NAMALWA (cell line): ENCODE measurements at places on chromosomes 13 and 19.
A peak's percentile ranks its signal among the peaks of the same experiment; 100 is the strongest.

GRCh38 chr19:4556597-4557127, 2.8 kb downstream of the SEMA6B start:
- peak; percentile 65 for DNase-seq

- no peak for DNase-seq
These were observed 997 bp upstream of the SAMD4B start for GRCh38 chr19:39341129-39341718.

DNA sequence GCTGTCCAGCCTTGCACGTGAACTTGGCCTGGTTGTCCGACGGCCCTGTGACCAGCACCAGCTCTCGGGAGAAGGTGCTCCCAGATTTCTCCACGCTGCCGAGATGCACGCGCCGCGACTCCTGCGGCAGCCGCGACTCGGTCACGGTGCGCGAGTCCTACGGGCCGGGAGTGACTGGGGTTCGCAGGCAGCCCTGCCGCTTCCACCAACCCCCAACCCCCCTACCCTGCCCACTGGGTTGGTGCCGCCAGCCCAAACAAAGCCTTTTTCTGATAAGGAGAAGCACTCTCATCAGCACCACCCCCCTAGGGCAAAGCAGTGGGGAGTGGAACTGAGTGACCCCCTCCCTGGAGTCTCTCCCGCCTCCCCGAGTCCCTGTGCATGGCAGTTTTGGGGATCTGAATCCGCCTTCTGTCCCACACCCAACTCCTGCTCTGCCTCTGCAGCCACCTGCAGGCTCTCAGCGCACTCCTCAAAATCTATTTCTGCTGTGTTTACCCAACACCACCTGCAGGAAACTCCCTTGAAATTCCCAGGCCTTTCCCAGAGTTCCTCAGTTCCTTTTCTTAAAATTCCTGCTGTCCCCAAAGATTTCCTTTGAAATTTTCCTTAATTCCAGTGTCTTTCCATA, 6.2 kb downstream of the NPHS1 start:
- DNase-seq: no peak

GRCh38 chr19:2678044-2678671, 24.3 kb downstream of the GNG7 start:
- peak; percentile 46 for DNase-seq

DNA sequence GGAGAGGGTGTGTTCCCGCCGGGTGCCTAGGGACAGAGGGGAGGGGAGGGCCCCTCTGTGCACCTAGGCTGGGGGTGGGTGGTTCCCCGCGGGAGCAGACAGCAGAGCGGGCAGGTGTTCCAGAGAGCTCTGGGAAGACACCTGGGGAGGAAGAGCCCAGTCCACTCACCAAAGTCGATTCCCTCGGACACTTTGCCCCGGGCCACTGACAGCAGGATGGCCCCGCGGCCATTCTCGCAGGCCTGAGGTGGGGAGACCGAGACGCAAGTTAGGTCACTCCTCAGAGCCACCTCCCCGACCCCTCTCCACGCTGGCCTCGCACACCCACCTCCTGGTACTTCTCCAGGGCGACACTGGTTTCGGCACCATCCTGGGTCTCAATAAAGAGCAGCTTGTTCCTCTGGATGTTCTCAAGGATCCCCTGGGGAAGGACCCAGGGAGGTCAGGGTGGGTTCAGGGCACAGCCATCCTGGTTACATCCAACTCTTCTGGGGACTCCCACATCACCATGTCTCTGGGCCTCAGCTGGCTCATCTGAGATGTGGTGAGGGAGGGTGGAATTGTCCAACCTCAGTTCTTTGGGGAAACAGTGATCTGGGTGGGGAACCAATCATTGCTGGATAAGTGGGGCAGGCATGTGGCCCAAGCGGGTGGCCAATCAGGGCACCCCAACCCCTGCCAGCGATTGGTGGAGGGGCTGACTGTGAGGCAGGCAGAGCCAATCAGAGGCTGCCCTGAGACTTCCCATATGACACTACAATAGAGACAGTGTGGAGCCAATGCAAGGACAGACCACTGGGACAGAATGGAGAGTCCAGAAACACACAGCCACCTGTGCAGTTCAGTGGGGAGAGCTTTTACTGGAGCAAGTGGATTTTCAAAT, 12.6 kb downstream of the KLC3 start:
- peak; percentile 29 for DNase-seq

DNA sequence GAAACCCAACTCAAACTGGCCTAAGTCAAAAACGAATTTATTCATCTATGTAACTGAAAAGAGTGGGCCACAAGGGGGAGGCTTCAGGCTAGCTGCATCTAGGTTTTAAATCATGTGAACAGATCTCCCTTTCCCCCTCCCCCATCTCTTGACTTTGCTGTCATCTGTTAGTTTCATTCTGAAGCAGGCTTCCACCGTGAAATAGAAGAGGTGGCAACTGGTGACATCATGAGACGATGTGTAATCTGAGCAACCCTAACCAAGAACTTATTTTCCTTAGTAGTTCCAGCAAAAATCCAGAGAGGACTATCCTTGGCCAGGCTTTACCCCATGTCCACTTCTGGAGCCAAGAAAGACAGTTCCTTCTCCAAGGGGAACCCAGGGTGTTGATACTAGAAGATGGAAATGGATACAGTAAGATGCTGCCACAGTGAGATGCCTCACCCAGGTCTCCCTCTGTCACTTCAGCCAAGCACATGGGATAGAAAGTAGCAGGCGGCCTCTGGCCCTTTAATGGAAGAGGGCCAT, 9.4 kb downstream of the SAMD4B start:
- peak; percentile 68 for DNase-seq

DNA sequence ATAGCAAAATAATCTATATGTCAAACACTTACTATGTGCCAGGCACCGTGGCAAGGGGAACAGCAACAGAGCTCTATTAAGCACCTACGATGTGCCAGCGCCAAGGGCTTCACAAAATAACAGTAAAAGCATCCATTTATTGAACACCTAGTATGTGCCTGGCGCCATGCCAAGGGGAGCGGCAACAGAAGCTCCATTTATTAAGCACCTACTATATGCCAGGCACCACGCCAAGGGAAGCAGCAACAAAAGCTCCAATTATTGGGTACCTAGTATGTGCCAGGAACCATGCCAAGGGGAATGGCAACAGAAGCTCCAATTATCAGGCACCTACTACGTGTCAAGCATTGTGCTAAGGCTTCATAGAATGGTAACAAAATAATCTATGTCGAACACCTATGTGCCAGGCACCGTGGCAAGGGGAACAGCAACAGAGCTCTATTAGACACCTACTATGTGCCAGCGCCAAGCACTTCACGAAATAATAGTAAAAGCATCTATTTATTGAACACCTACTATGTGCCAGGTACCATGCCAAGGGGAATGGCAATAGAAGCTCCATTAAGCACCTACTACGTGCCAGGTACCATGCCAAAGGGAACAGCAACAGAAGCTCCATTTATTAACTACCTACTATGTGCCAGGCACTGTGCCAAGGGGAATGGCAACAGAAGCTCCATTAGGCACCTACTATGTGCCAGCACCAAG, 107.7 kb downstream of the PTPRS start:
- DNase-seq: no peak

GRCh38 chr13:76383676-76384461, 502.3 kb downstream of the KCTD12 start:
- no peak for DNase-seq

- peak; percentile 61 for DNase-seq
These were observed 379.2 kb upstream of the MIR17HG start for GRCh38 chr13:90968166-90968904.

- no peak for DNase-seq
These were observed 24.1 kb downstream of the RFX1 start for GRCh38 chr19:13981988-13982501.

DNA sequence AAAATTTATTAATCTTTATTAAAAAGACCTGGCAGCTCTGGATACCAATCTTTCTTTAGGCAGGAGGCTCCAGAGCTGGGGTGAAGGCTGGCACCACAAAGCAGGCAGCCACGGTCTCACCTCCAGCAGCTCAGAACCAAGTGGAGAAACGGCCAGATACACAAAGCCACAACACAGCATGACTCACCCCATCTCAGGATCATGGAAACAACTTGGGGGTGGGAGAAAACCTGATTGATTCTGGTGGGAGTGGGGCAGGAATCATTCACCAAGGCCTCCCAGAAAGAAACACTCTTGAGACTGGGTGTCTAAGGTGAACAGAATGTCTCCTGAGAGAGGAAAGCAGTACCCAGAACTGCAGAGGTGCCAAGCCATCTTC, 64.2 kb downstream of the CRYL1 start:
- no peak for DNase-seq

GRCh38 chr13:27991881-27992280, 3.4 kb upstream of the URAD start:
- DNase-seq: no peak

- no peak for DNase-seq
These were observed 15.0 kb downstream of the GNA15 start for GRCh38 chr19:3150739-3151329.

- DNase-seq: no peak
These were observed 119.0 kb upstream of the OBI1 start for GRCh38 chr13:78777976-78778375.

DNA sequence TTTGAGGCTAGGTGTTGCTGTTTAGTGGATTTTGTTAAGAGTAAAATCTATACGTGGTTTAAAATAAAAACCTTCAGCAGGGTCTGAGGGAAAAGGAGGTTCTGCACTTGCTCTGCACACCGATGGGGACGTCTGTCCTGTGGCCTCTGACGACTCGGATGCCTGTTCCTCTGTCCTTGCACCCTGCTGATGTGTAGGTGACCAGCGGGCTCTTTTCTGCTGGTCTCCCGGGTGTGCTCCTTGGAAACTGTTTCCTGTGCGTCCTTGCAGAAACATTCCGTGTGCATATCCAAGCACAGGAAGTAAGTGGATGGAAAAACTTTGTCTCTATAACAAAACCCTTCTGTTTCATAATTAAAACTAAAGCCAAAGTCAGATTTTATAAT, 3.8 kb downstream of the ATP4B start:
- no peak for DNase-seq

- no peak for DNase-seq
These were observed 469 bp downstream of the ABHD17A start for GRCh38 chr19:1884719-1885334.

DNA sequence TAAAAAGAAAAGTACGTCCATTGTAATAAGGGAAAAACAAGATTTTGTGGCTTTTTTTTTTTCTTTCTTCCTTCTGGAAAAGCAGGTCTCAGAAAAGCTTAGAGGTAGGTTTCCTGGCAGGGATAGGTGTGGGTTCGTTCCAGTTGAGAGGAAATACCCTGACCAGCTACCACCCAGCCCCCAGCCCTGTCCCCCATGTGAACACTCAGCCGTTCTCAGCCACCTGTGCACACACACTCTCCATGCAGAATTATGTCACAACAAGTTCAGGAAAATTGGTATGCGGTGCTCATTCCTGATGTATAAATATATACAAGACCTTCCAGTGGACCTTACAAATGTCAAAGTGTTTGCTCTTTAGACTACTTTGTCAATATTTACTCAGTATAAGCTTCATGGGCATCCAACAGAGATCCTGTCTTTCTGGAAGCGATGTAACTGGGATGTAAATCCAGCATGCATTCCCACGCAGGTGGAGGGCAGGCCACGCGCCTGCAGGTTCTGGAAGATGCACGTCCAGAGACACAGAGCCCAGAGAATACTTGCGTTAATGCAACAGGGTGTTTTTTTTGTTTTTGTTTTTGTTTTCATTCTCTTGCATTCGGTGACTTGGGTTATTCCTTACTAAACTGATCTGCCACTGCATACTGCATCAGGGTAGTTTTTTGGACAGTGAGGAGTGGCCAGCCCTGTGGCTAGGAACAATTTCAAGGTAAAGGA, 68.8 kb downstream of the TSHZ3 start:
- no peak for DNase-seq

DNA sequence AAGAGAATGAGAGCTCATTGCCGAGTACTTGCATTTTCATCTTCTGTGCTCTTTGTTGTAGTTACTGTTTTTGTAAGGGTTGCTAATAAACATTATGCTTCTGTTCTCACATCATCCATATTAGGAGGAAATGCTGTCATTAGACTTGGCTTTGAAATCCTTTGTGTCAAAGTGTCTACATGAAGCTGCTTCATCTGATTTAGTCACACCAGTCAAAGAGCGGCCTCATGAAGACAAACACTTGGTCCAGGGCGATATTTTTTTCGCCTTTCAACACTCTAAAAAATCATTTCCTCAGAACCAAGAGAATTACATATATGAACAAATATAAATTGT, 105.0 kb downstream of the SPRY2 start:
- DNase-seq: no peak

DNA sequence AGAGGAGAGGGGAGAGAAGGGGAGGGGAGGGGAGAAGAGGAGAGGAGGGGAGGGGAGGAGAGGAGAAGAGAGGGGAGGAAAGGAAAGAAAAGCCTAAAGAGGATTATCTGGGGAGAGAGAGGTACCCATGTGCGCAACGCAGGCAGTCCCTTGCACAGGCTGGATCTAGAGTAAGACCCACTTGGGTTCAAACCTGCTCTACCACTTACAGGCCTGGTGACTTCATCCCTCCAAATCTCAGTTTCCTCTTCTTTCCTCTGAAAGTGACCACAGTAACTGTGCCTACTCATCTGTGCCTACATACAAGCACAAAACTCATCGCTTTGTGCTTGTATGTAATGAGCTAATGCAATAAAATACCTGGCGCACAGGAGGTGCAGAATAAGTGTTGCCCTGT, 732 bp upstream of the MAP1S start:
- peak; percentile 36 for DNase-seq

DNA sequence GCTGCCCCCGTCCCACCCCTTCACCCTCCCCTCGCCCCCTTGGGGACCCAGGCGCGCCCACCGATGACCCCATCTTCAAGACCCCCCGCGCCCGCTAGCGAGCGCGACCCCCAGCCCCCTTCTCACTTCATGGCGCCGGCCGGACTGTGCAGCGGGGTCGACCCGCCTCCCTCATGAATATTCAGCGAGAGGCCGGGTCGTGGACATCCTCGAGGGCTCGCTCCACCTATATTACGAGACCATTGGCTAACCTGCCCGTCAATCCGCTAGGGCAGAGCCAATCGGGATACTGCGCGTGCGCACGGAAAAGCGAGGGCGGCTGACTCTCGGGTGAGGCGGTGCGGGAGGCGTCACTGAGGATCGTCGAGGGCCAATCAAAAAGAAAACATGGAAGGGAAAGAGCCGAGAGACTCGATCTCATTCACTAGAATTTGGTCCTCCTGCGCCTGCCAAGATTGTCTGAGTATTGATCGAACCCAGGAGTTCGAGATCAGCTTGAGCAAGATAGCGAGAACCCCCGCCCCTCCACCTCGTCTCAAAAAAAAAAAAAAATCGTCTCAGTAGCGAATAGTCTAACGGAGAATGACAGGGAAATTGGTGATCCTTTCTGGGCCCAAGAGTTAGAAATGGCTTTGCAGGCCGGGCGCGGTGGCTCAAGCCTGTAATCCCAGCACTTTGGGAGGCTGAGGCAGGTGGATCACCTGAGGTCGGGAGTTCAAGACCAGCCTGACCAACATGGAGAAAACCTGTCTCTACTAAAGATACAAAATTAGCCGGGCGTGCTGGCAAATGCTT, at the start of gene ERCC2:
Gene ERCC2 (minus strand): TSS at position 164 of the 795 bp plus-strand sequence. CDS start 33 bp downstream, at position 131.
- peak; percentile 99 for DNase-seq

- DNase-seq: no peak
These were observed 291.6 kb upstream of the MAB21L1 start for GRCh38 chr13:35768073-35768472.
